ENCODE measurements at places on chromosomes 1 and 21. TPM values are rescaled to one million over a fixed set of nuclear protein-coding genes. Genes with fewer than 3 reads are reported as not detected.
A peak's percentile ranks its signal among the peaks of the same experiment; 100 is the strongest.

DNA sequence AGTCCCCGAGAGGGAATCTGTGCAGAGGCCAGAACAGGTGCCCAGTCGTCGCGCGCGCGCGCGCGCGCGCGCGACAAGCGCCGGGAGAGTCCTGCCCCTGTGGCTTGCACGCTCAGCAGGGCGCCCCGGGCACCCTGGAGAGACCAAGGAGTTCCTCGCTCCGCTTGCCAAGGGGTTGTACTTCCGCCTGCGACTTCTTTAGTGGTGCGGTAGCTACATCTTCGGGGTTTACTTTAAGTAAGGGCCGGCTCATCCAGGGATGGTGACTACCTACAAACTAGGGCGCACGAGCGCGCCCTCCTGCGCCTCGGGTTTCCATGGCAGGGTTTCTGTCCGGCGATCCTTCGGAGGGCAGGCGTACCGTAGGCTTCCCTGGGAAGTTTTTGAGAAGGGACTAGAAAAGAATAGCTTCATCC, 1.4 kb downstream of the LHX4 start:
- no peak for DNase-seq

DNA sequence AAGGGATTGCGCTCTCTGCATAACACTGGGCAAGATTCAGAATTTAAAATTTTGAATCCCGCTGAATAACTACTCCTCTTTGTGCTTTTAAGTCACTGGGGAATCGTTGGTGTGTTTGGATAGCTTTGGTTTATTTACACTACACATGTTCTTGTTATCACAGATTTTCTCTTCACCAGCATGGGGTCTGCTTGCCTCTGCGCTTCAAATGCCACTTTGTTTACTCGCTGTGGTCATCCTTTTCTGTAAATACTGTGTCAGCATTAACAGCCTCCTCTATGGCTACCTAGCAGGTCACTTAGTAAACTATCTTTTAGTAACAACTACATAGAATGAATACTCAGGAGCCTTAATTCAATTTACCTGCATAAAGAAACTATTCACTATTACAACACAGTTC, 14.4 kb upstream of the KCNH1 start:
- DNase-seq = no peak

DNA sequence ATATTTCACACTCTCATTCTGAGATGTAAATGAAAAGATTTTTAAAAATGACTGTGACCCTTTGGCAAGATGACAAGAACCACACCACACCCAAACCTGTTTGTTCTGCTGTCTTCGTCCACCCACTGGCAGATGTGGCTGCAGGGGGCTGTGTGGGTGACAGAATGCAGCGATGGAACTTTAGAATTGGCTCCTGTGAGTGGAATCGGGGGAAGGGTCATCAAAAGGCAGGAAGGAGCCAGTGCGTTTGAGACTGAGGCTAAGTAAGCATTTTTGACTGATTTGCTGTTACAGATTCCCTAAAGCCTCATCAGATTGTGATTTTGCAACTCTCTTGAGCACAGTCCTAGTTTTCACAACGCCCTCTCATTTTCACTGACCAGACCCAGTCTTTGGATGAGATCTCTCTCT, 111.2 kb upstream of the ADGRL2 start:
- DNase-seq = no peak

GRCh38 chr1:9317591-9318417, 25.1 kb downstream of the SPSB1 start:
- DNase-seq = peak; percentile 49

- DNase-seq = no peak
Measured at GRCh38 chr1:13754510-13755103, 54.6 kb downstream of the PRDM2 start.

- DNase-seq = no peak
Measured at GRCh38 chr1:35655196-35655595, 13.9 kb upstream of the PSMB2 start.

DNA sequence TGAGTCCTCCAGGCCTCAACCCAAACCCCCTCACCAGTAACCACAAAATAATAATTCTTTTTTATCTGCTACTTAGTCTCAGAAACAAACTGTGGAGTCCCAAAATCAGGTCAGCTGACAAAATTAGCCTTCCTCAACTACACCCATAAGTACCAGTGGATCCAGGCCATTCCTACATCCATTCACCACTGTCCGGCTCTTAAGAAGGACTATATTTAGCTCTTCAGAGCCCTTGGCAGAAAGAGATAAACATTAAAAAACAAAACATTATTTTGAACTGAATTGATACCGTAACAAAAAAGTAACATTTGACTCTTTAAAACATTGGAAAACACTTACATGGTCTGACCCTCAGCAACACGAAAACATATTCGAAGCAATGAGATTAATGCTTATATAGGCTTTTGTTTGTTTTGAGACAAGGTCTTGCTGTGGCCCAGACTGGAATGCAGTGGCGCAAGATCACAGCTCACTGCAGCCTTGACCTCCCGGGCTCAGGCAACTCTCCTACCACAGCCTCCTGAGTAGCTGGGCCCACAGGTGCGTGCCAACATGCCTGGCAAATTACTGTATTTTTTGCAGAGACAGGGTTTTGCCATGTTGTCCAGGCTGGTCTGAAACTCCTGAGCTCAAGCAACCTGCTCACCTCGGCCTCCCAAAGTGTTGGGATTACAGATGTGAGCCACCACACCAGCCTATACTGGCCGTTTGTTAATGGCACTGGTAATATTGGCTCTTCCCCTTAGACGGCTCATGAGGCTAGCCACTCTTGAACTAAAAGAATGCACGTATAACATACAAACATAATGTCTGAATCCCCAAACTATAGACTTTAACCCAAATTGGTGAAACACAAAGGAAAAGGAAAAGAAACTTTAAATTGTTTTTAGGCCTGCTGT, 330.7 kb downstream of the SMYD3 start:
- no peak for DNase-seq

GRCh38 chr1:22508329-22508728, 55.0 kb upstream of the EPHA8 start:
- no peak for DNase-seq

GRCh38 chr1:58850636-58851035, 66.8 kb upstream of the JUN start:
- DNase-seq = no peak

GRCh38 chr1:60965280-60965854, 117.0 kb upstream of the NFIA start:
- DNase-seq = no peak

DNA sequence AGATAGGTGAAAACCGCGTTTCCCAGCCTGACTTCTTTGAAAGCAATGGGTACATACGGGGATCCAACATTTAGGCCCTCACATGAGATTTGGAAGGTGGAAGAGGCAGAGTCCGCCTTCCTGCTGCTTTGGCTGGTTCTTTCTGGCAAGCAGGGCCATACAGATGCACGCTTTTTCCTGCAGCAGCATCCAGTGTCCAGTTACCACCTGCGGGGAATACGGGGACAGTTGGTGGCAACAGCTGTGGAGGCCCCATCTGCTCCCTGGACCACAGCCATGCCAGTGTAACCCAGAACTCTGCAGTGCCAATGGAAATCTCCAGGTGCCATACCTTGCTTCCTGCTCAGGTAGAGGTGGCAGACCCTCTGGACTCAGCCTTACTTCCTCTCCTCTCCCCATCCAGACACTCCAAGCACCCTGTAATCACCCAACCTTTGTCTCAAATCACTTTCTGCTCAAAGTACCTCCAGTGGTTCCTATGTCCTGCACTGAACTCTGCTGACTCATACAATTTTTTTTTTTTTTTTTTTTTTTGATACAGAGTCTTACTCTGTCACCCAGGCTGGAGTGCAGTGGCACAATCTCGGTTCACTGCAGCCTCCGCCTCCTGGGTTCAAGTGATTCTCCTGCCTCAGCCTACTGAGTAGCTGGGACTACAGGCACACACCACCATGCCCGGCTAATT, 68.3 kb downstream of the SLC16A1 start:
- no peak for DNase-seq

GRCh38 chr1:229056046-229056445, 214.9 kb upstream of the RAB4A start:
- DNase-seq = no peak

DNA sequence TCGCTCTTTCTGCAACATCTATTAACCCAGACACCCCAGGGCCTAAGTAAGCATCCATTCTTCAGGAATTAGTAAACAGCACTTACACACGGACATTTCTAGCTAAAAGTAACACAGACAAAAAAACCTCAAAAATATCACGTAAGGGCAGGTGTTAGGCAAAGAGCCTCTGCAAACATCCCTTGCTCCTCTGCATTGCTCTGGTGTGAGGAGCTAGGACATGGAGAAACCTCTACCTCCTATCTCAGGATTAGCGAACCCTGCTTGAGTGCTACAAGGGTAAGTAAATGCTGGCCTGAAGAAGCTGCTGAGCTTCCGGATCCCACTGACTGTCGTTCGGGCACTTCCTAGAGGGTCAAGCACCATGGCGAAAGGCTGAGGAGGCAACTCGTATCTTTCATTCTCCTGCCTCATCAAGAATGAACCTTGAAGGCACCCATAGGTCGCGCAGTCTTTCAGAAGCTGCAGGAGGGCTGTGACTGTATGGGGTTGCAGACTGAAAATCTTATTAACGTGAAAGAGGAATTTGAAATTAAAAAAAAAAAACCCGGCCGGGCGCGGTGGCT, 2.1 kb downstream of the PTGER3 start:
- DNase-seq = no peak

DNA sequence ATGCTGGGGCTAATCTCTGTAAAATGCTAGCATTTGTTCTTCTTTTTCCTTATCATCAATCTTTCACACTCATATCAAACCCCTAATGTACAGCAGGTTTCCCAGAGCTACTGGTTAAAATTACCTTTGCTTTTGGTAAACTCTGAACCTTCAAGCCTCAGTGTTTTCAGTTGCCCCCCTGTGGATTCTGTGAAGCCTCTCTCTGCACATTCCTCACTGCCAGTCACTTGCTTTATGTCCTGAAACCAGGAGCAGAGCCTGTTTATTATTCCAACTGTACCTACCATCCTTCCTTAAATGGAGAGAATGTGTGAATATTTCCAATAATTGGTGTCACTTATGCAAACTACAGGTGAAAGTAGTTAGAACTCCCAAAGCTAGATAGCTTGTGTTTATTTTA, 134.2 kb downstream of the NEK7 start:
- no peak for DNase-seq

DNA sequence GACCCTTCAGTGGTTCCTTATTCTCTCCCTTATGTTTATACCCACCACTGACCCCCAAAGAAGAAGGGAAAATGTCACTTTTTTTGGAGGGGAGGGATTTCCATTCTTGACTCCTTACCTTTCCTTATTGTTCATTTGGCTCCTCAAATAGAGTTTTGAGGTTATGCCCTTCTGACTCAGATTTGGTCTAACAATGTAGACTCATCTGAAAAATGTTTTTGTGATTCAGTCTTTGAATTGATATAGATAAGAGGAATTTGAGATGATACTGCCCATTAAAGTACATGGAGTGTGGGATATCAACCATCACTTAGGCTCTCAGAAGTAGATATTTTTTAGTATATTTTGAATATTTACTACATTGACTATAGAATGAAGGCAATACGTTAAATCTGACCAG, 16.1 kb downstream of the USP1 start:
- no peak for DNase-seq

DNA sequence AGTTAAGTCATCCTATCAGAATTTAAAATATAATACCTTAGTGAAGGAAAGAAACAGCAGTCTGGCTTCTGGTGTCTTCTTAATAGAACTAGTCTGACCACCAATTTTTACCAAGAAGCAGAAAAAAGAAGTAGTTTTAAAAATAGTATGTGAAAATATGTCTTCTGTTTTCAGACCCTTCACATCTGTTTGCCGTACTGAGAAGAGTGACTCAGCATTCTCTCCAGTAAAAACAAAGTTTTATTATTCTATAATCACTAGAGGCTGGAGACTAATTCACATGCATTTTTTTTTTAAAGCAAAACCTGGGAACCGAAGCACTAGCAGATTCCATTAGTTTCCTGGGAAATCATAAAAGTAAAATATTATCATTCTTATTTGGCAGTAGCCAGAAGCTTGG, 163.8 kb downstream of the COL24A1 start:
- no peak for DNase-seq

DNA sequence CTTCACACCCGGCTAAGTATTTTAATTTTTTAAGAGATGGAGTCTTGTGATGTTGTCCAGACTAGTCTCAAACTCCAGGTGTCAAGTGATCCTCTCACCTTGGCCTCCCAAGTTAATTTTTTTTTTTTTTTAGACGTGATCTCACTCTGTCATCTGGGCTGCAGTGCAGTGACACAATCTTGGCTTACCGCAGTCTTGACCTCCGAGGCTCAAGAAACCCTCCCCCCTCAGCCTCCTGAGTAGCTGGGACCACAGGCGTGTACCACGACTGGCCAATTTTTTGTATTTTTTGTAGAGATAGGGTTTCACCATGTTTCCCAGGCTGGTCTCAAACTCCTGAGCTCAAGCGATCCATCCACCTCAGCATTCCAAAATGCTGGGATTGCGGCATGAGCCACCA, 11.7 kb upstream of the IFNLR1 start:
- DNase-seq = no peak

DNA sequence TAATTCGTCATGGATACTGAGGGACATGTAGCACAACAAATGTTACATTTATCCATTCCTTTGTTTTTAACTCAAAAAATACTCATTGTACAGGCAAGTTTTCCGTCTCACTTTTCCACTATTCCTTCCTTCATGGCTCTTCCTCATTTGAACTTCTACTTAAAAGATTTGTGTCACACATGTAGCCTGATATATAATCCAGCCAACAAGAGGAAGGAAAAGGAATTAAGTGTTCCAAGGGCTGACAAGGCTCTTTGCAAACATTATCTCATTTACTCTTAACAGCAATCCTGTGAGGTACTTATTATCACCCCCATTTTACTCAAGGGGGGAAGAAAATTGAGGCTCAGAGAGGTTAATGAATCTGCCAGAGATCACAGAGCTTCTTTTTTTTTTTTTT, 22.9 kb downstream of the CD244 start:
- DNase-seq = no peak

- DNase-seq = no peak
Measured at GRCh38 chr1:18957532-18958300, 1.2 kb upstream of the IFFO2 start.

DNA sequence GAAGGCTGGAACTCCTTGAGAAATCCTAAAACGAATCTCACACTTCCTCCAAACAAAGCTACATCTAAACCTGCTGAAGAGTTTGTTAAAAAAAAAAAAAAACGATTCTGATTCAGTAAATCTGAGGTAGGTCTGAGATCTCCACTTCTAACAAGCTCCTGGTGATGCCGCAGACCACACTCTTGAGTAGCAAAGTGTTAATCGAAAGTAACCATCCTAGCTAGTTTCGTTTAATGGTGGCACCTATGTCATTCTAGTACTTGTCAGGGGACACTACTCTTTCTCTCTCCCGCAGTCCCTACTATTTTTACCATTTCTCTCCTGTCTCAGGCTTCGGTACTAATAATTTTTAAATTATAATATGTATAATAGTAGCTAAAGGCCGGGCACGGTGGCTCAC, 2.1 kb downstream of the CLCC1 start:
- no peak for DNase-seq

The INAVA gene
- 172 TPM for total RNA-seq

The KRTAP10-11 gene
- not detected for total RNA-seq

The SLC2A5 gene
- total RNA-seq = 8.1 TPM

The SDC3 gene
- total RNA-seq = 6.5 TPM

The NHLH2 gene
- not detected for total RNA-seq

The TRIM58 gene
- total RNA-seq = 3.9 TPM

The NOS1AP gene
- total RNA-seq = 11.3 TPM

The S100A7 gene
- total RNA-seq = not detected

The CHI3L2 gene
- 0.40 TPM for total RNA-seq

The OR10X1 gene
- not detected for total RNA-seq

The FCRLB gene
- total RNA-seq = not detected

The OR2M3 gene
- not detected for total RNA-seq

The UBE2G2 gene
- 79.4 TPM for total RNA-seq

The AADACL3 gene
- total RNA-seq = not detected

Data from left colon (tissue), 2 donors.